ENCODE measurements at places on chromosomes 5 and 9. TPM values are rescaled to one million over a fixed set of nuclear protein-coding genes. Genes with fewer than 3 reads are reported as not detected.

DNA sequence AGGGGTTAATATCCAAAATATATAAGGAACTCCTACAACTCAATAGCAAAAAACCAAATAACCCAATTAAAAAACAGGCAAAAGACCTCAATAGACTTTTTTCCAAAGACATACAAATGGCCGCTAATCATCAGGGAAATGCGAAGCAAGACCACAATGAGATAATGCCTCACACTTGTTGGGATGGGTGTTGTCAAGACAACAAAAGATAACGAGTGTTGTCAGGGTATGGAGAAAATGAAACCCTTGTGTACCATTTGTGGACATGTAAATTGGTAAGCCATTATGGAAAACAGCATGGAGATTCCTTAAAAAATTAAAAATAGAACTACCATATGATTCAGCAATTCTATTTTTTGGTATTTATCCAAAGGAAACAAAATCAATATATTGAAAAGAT, 620.2 kb downstream of the ACTL7B start:
- H3K36me3 ChIP-seq, result no peaks in the 10 kb centered on the region
- no peak overlapping the region for H3K27ac ChIP-seq
- no peaks in the 10 kb centered on the region for H3K4me1 ChIP-seq
- no peak overlapping the region for H3K4me3 ChIP-seq
- no peaks in the 10 kb centered on the region for H3K27me3 ChIP-seq

GRCh38 chr9:7935681-7936080, 136.1 kb upstream of the DMAC1 start:
- no peak for DNase-seq
- H3K27ac ChIP-seq, result no peak overlapping the region
- H3K4me3 ChIP-seq, result no peak overlapping the region

- no peaks in the 10 kb centered on the region for H3K36me3 ChIP-seq
These were observed 19.1 kb downstream of the FAM81B start for GRCh38 chr5:95410279-95410678.

DNA sequence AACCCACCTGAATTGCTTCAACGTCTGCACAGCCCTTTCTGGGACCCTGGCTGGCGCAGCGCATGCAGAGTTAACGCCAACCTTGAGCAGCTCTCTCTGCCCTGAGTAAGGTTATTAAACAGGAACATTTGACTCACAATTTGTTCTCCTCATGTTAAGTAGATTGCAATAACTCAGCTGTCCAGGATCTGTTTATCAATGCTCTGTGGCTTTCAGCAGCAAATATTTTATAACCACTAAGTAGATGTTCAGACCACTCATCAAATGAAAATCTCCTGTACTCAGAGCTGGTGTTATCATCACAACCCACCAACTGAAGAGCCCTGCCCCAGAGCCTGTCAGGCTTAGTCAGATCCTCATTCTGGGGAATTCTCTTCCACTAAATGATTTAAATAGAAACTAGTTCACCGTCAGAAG, 403.0 kb downstream of the ZNF608 start:
- H3K4me3 ChIP-seq, result no peak overlapping the region
- no peaks in the 10 kb centered on the region for H3K36me3 ChIP-seq
- H3K27ac ChIP-seq, result no peak overlapping the region
- H3K4me1 ChIP-seq, result peaks cover 17% of the 10 kb centered on the region
- no peaks in the 10 kb centered on the region for H3K27me3 ChIP-seq
- no peak for DNase-seq

Gene PRRX2
- 43.7 TPM for total RNA-seq

Gene CARD6
- 12.3 TPM for total RNA-seq

Gene IFNA8
- total RNA-seq, result not detected

Gene LCN9
- not detected for total RNA-seq

DNA sequence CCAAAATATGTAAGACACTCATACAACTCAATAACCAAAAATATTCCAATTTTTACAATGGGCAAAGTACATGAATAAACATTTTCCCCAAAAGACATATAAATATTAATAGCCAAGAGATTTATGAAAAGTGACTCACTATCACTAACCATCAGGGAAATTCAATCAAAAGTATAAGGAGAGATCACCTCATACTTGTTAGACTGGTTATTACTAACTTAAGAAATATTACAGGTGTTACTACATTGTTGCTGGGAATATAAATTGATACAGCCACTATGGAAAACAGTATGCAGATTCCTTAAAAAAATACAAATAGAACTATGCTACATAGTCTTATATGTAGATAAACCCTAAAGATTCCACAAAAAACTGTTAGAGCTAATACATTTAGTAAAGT, 21.8 kb downstream of the BTNL8 start:
- H3K4me3 ChIP-seq, result no peak overlapping the region
- no peak for DNase-seq
- no peaks in the 10 kb centered on the region for H3K4me1 ChIP-seq

GRCh38 chr5:136420168-136420898, 55.0 kb upstream of the TRPC7 start:
- H3K36me3 ChIP-seq, result no peaks in the 10 kb centered on the region
- H3K4me3 ChIP-seq, result no peak overlapping the region
- no peaks in the 10 kb centered on the region for H3K27me3 ChIP-seq
- DNase-seq, result no peak
- H3K27ac ChIP-seq, result no peak overlapping the region

GRCh38 chr5:135106610-135107471, 72.8 kb upstream of the PITX1 start:
- no peaks in the 10 kb centered on the region for H3K27me3 ChIP-seq
- no peaks in the 10 kb centered on the region for H3K36me3 ChIP-seq
- H3K27ac ChIP-seq, result no peak overlapping the region
- H3K4me3 ChIP-seq, result no peak overlapping the region
- no peak for DNase-seq

- peaks cover 5% of the 10 kb centered on the region for H3K4me1 ChIP-seq
- no peak overlapping the region for H3K4me3 ChIP-seq
- DNase-seq, result no peak
- H3K27ac ChIP-seq, result no peak overlapping the region
- H3K27me3 ChIP-seq, result no peaks in the 10 kb centered on the region
These were observed 4.9 kb downstream of the CACNA1B start for GRCh38 chr9:137882506-137882821.
